PC-9 (cell line): ENCODE measurements at places on chromosomes 6 and 20.

DNA sequence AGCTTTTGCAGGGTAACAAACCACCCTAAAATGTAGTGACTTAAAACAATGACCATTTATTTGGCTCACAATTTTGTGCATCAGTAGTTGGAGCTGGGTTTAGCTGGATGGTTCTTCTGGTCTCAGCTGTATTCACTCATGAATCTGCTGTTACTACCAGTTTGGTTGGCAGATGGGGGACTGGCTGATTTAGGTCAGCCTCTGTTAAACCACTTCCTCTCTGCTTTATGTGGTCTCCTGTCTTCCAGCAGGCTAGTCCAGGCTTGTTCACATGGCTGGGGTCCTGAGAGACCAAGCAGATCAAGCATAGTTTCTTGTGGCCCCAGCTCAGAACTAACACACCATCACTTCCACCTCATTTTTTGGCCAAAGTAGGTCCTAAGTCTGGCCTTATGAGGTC lies 67.2 kb upstream of the LAMP5 start:
- DNase-seq: no peak

GRCh38 chr6:111663692-111664564 lies 58.2 kb upstream of the TRAF3IP2 start:
- no peak for DNase-seq

GRCh38 chr6:82176616-82177015 lies 70.9 kb downstream of the IBTK start:
- DNase-seq: no peak

DNA sequence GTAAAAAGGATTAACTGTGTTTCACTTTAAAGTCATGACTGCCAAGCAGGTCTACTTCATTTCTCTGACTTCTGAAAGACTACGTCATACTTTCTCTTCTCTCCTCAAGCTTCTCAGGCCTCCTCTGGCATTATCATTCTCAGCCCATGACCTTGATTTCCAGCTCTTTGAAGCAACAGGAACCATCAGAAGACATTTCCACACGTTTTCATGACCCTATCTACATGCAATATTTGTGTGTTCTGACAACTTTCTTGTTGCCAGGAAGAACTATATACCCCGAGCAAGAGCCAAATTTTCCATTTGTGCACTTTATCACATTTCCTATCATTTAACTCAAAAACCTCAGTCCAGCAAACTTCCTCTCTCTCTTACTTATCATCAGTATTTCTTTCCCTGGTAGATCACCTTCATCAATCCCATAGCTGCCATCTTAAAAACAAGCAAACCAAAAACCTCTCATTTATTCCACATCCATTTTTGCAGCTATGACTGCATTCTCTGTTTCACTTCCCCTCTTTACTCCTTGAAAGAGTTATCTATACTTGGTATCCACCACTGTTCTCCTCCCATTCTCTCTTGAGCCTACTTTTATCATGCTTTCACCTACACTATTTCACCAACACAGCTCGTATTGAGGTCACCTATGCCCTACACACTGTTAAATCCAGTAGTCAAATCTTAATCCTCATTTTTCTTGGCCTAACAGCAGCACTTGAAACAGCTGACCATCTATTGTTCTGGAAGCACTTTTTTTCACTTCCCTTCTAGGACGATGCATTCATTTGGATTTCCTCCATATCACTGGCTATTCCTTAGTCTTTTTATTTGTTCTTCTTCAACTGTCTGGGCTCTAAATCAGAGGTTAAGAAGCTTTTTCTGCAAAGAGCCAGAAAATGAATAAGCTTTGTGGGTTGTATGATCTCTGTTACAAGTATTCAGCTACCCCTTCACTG lies 47.1 kb downstream of the STX7 start:
- DNase-seq: no peak
